ENCODE measurements at places on chromosomes 16 and 17. TPM values are rescaled to one million over a fixed set of nuclear protein-coding genes. Genes with fewer than 3 reads are reported as not detected.
A peak's percentile ranks its signal among the peaks of the same experiment; 100 is the strongest.

XAF1 gene
- 30.2 TPM for total RNA-seq

SMIM22 gene
- not detected for total RNA-seq

TPSD1 gene
- not detected for total RNA-seq

FAM234A gene
- 55.8 TPM for total RNA-seq

ATP2C2 gene
- 1.4 TPM for total RNA-seq

SPEM3 gene
- total RNA-seq = not detected

RND2 gene
- 19.2 TPM for total RNA-seq

IL17C gene
- not detected for total RNA-seq

SLC13A2 gene
- total RNA-seq = 0.06 TPM

DNA sequence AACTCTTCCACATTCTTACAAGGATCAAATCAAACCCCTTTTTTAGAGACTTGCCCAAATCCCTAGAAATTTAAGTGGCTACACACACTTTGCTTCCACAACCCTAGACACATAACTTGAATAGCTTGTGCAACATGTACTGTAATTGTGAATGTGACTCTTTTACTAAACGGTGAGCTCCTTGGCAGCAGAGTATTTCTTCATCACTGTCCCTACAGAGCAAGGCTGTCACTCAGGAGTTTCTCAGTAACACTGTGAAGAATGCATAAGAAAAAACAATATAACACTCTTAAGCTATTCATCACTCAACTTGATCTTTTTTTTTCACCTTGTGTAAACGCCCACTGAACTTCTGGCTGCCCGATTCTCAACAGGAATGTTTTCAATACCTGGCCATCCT lies 53.8 kb upstream of the ADAMTS18 start:
- DNase-seq = no peak
- no peak overlapping the region for H3K27ac ChIP-seq
- H3K27me3 ChIP-seq = no peaks in the 10 kb centered on the region
- no peaks in the 10 kb centered on the region for H3K4me1 ChIP-seq

- no peaks in the 10 kb centered on the region for H3K4me1 ChIP-seq
- H3K27ac ChIP-seq = no peak overlapping the region
- H3K4me3 ChIP-seq = no peak overlapping the region
- no peaks in the 10 kb centered on the region for H3K36me3 ChIP-seq
Observed at GRCh38 chr16:24125214-24125613, 130.9 kb upstream of the CACNG3 start.

GRCh38 chr17:50911450-50911849 lies 45.3 kb upstream of the TOB1 start:
- DNase-seq = no peak
- H3K4me3 ChIP-seq = no peak overlapping the region
- H3K27ac ChIP-seq = no peak overlapping the region
- no peaks in the 10 kb centered on the region for H3K36me3 ChIP-seq

GRCh38 chr17:42472709-42473521 lies 14.2 kb downstream of the ATP6V0A1 start:
- H3K4me1 ChIP-seq = no peaks in the 10 kb centered on the region
- peaks cover 36% of the 10 kb centered on the region for H3K36me3 ChIP-seq
- no peak overlapping the region for H3K4me3 ChIP-seq
- no peak overlapping the region for H3K27ac ChIP-seq

DNA sequence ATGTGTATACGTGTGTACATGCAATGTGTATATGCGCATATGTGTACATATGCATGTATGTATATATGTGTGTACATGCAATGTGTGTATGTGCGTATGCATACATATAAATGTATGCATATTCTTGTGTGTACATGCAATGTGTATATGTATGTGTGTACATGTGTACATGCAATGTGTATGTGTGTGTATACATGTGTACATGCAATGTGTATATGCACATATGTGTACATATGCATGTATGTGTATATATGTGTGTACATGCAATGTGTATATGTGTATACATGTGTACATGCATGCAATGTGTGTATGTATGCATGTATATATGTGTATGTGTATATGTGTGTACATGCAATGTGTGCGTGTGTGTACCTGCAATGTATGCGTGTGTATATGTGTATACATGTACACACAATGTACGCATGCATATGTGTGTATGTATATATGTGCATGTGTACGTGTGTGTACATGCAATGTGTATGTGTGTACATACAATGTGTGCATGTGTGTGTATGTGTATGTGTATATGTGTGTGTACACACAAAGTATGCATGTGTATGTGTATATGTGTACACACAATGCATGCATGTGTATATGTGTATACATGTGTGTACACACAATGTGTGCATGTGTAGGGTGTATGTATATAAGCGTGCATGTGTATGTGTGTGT lies 167.7 kb downstream of the SHISA9 start:
- no peak overlapping the region for H3K4me3 ChIP-seq
- peaks cover 11% of the 10 kb centered on the region for H3K4me1 ChIP-seq
- no peaks in the 10 kb centered on the region for H3K36me3 ChIP-seq
- no peaks in the 10 kb centered on the region for H3K27me3 ChIP-seq
- H3K27ac ChIP-seq = no peak overlapping the region

DNA sequence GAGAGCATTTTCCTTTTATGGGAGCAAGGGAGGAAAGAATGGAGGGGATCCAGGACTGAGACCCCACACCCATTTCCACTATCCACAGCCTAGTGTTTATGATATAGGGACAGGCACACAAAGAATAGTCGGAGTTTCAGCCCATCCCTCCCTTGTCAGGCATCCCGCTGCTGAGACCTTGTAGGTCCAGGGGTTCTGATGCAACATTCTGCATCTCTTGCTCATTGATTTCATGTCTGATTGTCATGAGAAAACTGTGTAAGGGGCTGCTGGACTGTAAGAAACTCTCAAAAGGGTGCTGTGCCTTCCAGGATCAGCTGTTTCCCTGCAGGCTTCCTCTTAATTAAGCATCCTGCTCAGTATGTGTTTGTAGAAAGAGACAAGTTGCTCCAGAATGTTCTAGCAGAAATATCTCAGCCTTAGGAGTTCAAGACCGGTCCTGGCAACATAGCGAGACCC lies 5.3 kb upstream of the POLR3E start:
- no peak overlapping the region for H3K4me3 ChIP-seq
- DNase-seq = no peak
- peaks cover 7% of the 10 kb centered on the region for H3K36me3 ChIP-seq
- no peak overlapping the region for H3K27ac ChIP-seq

DNA sequence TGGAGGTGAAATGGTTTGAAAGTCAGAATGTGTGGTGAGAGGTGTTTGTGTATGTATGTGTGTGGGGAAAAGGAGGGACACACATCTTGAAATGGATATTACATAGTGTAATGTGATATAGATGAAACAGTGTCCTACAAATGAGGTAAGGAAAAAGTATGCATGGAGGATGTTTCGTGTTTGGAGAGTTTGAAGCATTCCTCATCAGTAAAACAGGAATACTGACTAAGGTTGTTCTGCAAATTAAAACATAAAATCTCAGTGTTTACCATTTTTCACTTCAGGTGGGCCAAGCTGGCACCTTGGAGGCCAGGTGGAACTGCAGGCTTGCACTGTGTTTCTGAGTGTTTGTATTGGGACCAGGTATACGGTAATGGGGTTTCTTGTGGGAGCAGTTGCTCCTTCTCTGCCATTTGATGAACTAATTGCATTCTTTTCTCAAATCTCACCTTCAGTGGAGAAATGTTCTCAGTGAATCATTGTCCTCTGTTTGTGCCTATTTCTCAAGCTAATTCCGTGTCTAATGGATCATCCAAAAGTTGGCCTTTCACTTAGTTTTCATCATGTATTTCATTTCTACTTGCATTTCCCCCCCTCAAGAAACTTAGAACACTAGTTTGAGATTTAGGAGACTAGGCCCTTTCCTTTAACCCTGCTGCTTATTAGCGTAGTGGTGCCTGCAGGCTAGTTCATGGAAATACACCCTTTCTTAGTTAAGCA lies 8.2 kb upstream of the TBKBP1 start:
- H3K27me3 ChIP-seq = no peaks in the 10 kb centered on the region
- no peak overlapping the region for H3K4me3 ChIP-seq
- DNase-seq = no peak
- no peak overlapping the region for H3K27ac ChIP-seq

GRCh38 chr16:71351558-71351901 lies 7.0 kb upstream of the CALB2 start:
- H3K4me3 ChIP-seq = no peak overlapping the region
- no peak for DNase-seq
- H3K36me3 ChIP-seq = no peaks in the 10 kb centered on the region
- no peak overlapping the region for H3K27ac ChIP-seq
- H3K4me1 ChIP-seq = no peaks in the 10 kb centered on the region

- H3K27ac ChIP-seq = peak overlapping the region; percentile 100
- peaks cover 28% of the 10 kb centered on the region for H3K36me3 ChIP-seq
- H3K4me1 ChIP-seq = peaks cover 73% of the 10 kb centered on the region
- peak overlapping the region; percentile 81 for H3K4me3 ChIP-seq
Observed at GRCh38 chr17:8153957-8154607, 1.9 kb upstream of the PER1 start.

GRCh38 chr16:31395647-31396046 lies 2.5 kb downstream of the ITGAD start:
- H3K27me3 ChIP-seq = no peaks in the 10 kb centered on the region
- H3K4me3 ChIP-seq = no peak overlapping the region
- no peak for DNase-seq
- H3K4me1 ChIP-seq = no peaks in the 10 kb centered on the region
- H3K36me3 ChIP-seq = no peaks in the 10 kb centered on the region

- H3K36me3 ChIP-seq = no peaks in the 10 kb centered on the region
- H3K27ac ChIP-seq = no peak overlapping the region
- peaks cover 4% of the 10 kb centered on the region for H3K4me1 ChIP-seq
- peak; percentile 93 for DNase-seq
- no peak overlapping the region for H3K4me3 ChIP-seq
- H3K27me3 ChIP-seq = no peaks in the 10 kb centered on the region
Observed at GRCh38 chr17:72725433-72726068, 366.9 kb downstream of the SLC39A11 start.

GRCh38 chr17:72110942-72111318 lies 9.9 kb upstream of the SOX9 start:
- H3K27ac ChIP-seq = no peak overlapping the region
- H3K27me3 ChIP-seq = peaks cover 17% of the 10 kb centered on the region
- no peak for DNase-seq
- no peaks in the 10 kb centered on the region for H3K36me3 ChIP-seq
- H3K4me3 ChIP-seq = no peak overlapping the region

- H3K27ac ChIP-seq = peak within 1 kb of the TSS; percentile 96
Observed at GRCh38 chr16:66552286-66553177, at the start of gene CKLF. TSS of gene CKLF (plus strand) at chr16:66552576. CDS start at chr16:66552716, 140 bp downstream.

DNA sequence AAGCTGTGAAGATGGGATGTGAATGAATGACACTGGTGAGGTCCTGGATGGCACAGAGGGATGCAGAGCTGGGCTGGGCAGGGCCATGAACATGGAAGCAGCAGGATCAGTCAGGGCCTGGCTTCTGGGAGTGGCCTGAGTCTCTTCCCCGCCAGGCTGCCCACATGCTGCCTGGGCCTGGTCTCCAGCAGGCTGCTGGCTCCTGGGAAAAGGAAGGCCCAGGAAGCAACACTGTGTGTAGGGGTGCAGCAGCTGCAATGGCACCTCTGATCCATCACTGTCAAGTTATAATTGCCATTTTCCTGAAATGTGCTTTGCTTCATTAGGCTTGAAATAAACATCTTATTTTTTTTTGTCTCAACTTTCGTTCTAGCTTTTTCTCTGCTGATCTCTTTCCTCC lies 260.2 kb upstream of the N4BP1 start:
- H3K36me3 ChIP-seq = no peaks in the 10 kb centered on the region
- no peaks in the 10 kb centered on the region for H3K4me1 ChIP-seq
- DNase-seq = no peak
- H3K27ac ChIP-seq = no peak overlapping the region

- H3K27ac ChIP-seq = peak overlapping the region; percentile 47
- peaks cover 19% of the 10 kb centered on the region for H3K36me3 ChIP-seq
- H3K4me3 ChIP-seq = no peak overlapping the region
- peak; percentile 26 for DNase-seq
- peaks cover 4% of the 10 kb centered on the region for H3K4me1 ChIP-seq
Observed at GRCh38 chr17:78986649-78987328, 7.1 kb upstream of the LGALS3BP start.

GRCh38 chr16:51994597-51994996 lies 552.3 kb downstream of the TOX3 start:
- no peaks in the 10 kb centered on the region for H3K36me3 ChIP-seq
- no peaks in the 10 kb centered on the region for H3K4me1 ChIP-seq
- DNase-seq = peak; percentile 65
- H3K27ac ChIP-seq = no peak overlapping the region

- no peak overlapping the region for H3K27ac ChIP-seq
- peaks cover 31% of the 10 kb centered on the region for H3K27me3 ChIP-seq
- H3K36me3 ChIP-seq = no peaks in the 10 kb centered on the region
Observed at GRCh38 chr16:73190256-73190655, 142.3 kb upstream of the ZFHX3 start.

GRCh38 chr17:17540278-17540906 lies 44.2 kb upstream of the RASD1 start:
- H3K27me3 ChIP-seq = no peaks in the 10 kb centered on the region
- no peak overlapping the region for H3K4me3 ChIP-seq
- no peak overlapping the region for H3K27ac ChIP-seq
- H3K36me3 ChIP-seq = peaks cover 29% of the 10 kb centered on the region
- DNase-seq = no peak

DNA sequence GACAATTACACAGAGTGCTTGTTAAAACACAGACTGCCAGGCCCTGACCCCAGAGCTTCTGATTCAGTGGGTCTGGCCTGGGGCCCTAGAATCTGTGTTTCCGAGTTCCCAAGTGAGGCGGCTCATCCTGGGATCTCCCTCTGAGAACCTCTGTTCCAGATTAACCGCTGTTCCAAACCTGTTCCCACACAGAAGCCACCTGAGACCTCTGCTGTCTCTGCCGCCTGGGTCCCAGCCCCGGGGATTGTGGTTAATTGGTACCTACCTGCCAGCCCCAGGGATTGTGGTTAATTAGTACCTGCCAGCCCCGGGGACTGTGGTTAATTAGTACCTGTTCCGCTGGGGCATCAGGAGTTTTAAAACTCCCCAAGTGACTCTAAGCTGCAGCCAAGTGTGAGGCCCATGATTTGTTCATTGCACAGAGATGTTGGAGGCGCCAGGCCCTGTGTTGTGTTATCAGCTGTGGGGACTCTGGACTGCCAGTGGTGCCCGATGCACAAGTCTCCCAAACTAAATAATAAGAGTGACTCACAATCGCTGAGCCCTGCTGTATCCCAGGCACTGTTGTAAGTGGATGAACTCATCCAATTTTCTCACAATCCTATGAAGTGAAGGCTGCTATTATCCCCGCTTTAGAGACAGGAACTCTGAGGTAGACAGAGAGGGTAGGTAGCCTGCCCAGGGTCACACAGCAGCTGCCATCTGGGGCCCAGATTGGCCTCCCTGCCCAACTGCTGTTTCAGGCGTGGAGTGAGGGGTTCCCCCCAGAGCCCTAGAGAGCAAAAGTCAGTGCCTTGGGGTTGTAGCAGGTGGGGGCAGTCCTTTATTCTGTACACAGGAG lies 219.7 kb downstream of the IRF8 start:
- H3K27me3 ChIP-seq = peaks cover 7% of the 10 kb centered on the region
- H3K27ac ChIP-seq = no peak overlapping the region
- peak; percentile 11 for DNase-seq
- no peaks in the 10 kb centered on the region for H3K36me3 ChIP-seq

- H3K27me3 ChIP-seq = no peaks in the 10 kb centered on the region
- DNase-seq = no peak
- H3K27ac ChIP-seq = peak overlapping the region; percentile 91
- H3K4me3 ChIP-seq = peak overlapping the region; percentile 97
- peaks cover 24% of the 10 kb centered on the region for H3K36me3 ChIP-seq
Observed at GRCh38 chr17:38753071-38753506, 548 bp downstream of the PSMB3 start.

GRCh38 chr17:21388944-21389343 lies 12.8 kb downstream of the KCNJ12 start:
- peaks cover 13% of the 10 kb centered on the region for H3K4me1 ChIP-seq
- no peak overlapping the region for H3K27ac ChIP-seq
- H3K4me3 ChIP-seq = no peak overlapping the region
- no peak for DNase-seq

GRCh38 chr17:58375811-58376210 lies 23.8 kb upstream of the SUPT4H1 start:
- no peak overlapping the region for H3K4me3 ChIP-seq
- H3K4me1 ChIP-seq = no peaks in the 10 kb centered on the region
- no peak for DNase-seq
- H3K27me3 ChIP-seq = no peaks in the 10 kb centered on the region
- no peaks in the 10 kb centered on the region for H3K36me3 ChIP-seq
